Breast epithelium (tissue), 4 donors: ENCODE measurements at places on chromosomes 12 and 14. TPM values are rescaled to one million over a fixed set of nuclear protein-coding genes. Genes with fewer than 3 reads are reported as not detected.

GRCh38 chr14:101878211-101878821 is 86.1 kb upstream of the DYNC1H1 start:
- peak overlapping the region; percentile 46 for H3K27ac ChIP-seq
- no peaks in the 10 kb centered on the region for H3K27me3 ChIP-seq
- H3K4me3 ChIP-seq: no peak overlapping the region
- H3K36me3 ChIP-seq: no peaks in the 10 kb centered on the region
- H3K4me1 ChIP-seq: peaks cover 10% of the 10 kb centered on the region
- no peak for DNase-seq

GRCh38 chr14:73913256-73913655 is 26.6 kb downstream of the ZNF410 start:
- H3K4me3 ChIP-seq: no peak overlapping the region
- no peak overlapping the region for H3K27ac ChIP-seq
- DNase-seq: no peak
- H3K4me1 ChIP-seq: no peaks in the 10 kb centered on the region
- H3K36me3 ChIP-seq: peaks cover 4% of the 10 kb centered on the region

GRCh38 chr14:78227248-78228077 is 57.3 kb downstream of the NRXN3 start:
- no peak overlapping the region for H3K27ac ChIP-seq
- DNase-seq: no peak
- no peak overlapping the region for H3K4me3 ChIP-seq
- no peaks in the 10 kb centered on the region for H3K36me3 ChIP-seq
- H3K4me1 ChIP-seq: no peaks in the 10 kb centered on the region

The C12orf56 gene
- total RNA-seq: not detected

The CLEC12A gene
- not detected for total RNA-seq

- H3K27ac ChIP-seq: no peak overlapping the region
- DNase-seq: no peak
- no peaks in the 10 kb centered on the region for H3K27me3 ChIP-seq
Measured at GRCh38 chr14:39682582-39682981, 250.3 kb upstream of the FBXO33 start.

DNA sequence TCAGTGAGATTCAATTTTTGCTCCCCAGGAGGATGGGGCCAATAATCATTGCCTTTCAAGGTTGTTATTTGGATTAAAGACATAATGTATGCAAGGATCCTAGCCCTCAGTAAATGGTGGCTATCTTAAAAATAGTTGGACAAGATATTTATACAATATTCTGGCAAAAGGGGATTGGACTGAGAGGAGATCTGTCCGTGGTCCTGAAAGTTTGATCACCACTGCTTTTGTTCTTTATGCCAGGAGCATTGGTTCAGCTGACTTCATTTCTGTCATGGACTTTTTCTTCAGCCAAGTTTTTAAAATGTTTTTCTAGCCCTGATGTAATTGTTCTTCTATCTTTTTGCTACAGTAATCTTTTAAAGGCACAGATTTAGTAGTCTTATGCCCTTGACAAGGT is 70.2 kb upstream of the TCL1A start:
- no peak overlapping the region for H3K4me3 ChIP-seq
- no peaks in the 10 kb centered on the region for H3K36me3 ChIP-seq
- no peak for DNase-seq
- H3K27me3 ChIP-seq: peaks cover 18% of the 10 kb centered on the region
- no peaks in the 10 kb centered on the region for H3K4me1 ChIP-seq

DNA sequence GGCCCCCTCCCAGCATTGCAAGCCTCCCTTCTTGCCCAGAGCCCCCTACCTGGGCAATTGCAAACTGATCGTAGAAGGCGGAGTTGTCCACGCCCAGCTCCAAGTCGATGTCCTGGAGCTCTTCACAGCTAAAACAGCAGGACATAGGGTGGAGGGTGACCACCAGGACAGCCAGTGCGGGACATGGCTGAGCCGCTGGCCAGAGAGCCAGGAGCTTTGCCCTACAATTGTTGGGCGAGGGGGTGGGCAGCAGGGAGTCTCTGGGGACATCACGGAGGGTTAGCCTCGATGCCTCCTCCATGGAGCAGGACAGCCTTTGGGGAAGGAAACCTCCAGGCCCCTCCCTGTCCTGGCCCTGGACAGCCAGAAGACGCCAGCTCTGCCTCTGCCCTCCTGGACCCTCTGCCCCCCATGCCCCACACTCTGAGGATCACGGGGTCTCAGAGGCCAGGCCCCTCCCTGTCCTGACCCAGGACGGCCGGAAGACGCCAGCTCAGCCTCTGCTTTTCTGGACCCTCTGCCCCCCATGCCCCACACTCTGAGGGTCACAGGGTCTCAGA is 9.4 kb downstream of the TMEM179 start:
- H3K4me1 ChIP-seq: no peaks in the 10 kb centered on the region
- H3K27me3 ChIP-seq: no peaks in the 10 kb centered on the region
- no peak overlapping the region for H3K4me3 ChIP-seq
- no peak for DNase-seq
- no peaks in the 10 kb centered on the region for H3K36me3 ChIP-seq
- no peak overlapping the region for H3K27ac ChIP-seq

DNA sequence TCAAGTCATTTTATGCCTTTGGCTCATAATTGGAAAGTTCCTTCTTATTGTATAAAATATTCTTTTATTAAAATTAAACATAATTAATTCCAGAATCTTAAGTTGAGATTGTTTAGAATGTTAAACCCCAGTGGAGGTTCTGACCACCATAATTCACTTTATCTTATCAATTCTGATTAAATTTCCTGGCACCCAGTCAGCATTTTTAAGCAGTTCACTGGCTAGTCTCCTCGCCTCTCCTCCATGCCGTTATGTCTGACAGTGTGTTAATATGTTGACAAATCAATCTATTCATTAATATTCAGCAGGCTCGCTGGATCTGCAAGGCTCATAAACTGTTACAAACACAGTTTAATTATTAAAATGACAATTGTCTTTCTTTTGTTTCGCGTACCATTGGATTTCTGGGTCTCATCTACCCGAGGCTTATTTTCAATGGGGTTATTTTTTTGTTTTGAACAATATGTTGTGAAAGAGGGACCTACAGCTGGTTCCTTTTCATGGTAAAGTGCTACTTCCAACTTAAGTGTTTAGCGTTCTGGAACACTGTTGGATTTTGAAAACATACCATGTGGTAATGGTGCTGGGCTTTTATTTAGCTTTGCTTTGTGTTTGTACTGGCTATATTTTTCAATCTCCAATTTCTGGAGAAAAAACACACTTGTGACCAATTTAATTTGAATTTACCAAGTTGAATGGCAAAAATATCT is 339.7 kb downstream of the PRKD1 start:
- H3K4me3 ChIP-seq: no peak overlapping the region
- H3K27ac ChIP-seq: no peak overlapping the region
- DNase-seq: no peak
- no peaks in the 10 kb centered on the region for H3K4me1 ChIP-seq
- no peaks in the 10 kb centered on the region for H3K27me3 ChIP-seq

GRCh38 chr12:119770146-119770545 is 102.2 kb downstream of the PRKAB1 start:
- H3K4me3 ChIP-seq: no peak overlapping the region
- no peaks in the 10 kb centered on the region for H3K27me3 ChIP-seq
- no peak for DNase-seq
- H3K27ac ChIP-seq: no peak overlapping the region
- H3K36me3 ChIP-seq: no peaks in the 10 kb centered on the region

GRCh38 chr14:102565959-102566358 is 26.5 kb upstream of the RCOR1 start:
- no peak overlapping the region for H3K27ac ChIP-seq
- no peak overlapping the region for H3K4me3 ChIP-seq
- no peak for DNase-seq
- no peaks in the 10 kb centered on the region for H3K27me3 ChIP-seq
- no peaks in the 10 kb centered on the region for H3K4me1 ChIP-seq

- H3K36me3 ChIP-seq: no peaks in the 10 kb centered on the region
- H3K4me3 ChIP-seq: no peak overlapping the region
- H3K27ac ChIP-seq: no peak overlapping the region
- H3K4me1 ChIP-seq: no peaks in the 10 kb centered on the region
Measured at GRCh38 chr14:90883782-90884181, 67.6 kb upstream of the TTC7B start.

The HOXC13 gene
- total RNA-seq: 0.98 TPM

The NFE2 gene
- 0.33 TPM for total RNA-seq

DNA sequence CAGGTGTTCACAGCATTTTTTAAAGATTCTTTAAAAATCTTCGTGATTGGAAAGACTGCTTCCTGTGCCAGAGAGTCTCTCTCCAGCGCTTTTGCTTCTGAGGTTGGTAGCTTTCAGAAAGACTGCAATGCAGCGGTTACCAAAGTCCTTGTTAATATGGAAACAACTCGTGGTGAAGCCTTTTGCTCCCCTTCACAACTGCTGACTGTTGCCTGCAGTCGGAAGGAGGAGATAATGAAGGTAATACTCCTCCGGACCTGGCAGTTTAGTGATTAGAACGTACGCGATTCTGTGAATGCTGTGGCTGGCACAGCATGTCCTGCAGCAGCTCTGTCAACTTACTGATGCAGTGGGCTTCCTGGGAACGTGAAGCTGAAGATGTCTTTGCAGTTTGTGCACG is 50.9 kb downstream of the TRAF3 start:
- no peaks in the 10 kb centered on the region for H3K36me3 ChIP-seq
- H3K27ac ChIP-seq: no peak overlapping the region
- DNase-seq: no peak
- H3K4me3 ChIP-seq: peak overlapping the region; percentile 37
- no peaks in the 10 kb centered on the region for H3K4me1 ChIP-seq

- no peak overlapping the region for H3K27ac ChIP-seq
- H3K4me3 ChIP-seq: no peak overlapping the region
- DNase-seq: no peak
- H3K4me1 ChIP-seq: no peaks in the 10 kb centered on the region
- no peaks in the 10 kb centered on the region for H3K36me3 ChIP-seq
Measured at GRCh38 chr14:52661314-52661713, 34.0 kb downstream of the ERO1A start.

- peaks cover 15% of the 10 kb centered on the region for H3K27me3 ChIP-seq
- H3K36me3 ChIP-seq: no peaks in the 10 kb centered on the region
- no peaks in the 10 kb centered on the region for H3K4me1 ChIP-seq
- no peak for DNase-seq
- no peak overlapping the region for H3K4me3 ChIP-seq
Measured at GRCh38 chr12:127450826-127451225, 816.1 kb upstream of the TMEM132C start.

GRCh38 chr14:72519543-72519942 is 374.4 kb downstream of the DPF3 start:
- DNase-seq: no peak
- H3K4me1 ChIP-seq: no peaks in the 10 kb centered on the region
- no peak overlapping the region for H3K27ac ChIP-seq
